ENCODE measurements at places on chromosomes 6 and 20.

- no peak for DNase-seq
Observed at GRCh38 chr20:55649254-55649653, 356.1 kb downstream of the CBLN4 start.

- no peak for DNase-seq
Observed at GRCh38 chr20:24491041-24491756, 21.8 kb downstream of the SYNDIG1 start.

GRCh38 chr20:10352934-10353824 is 80.8 kb downstream of the MKKS start:
- DNase-seq: no peak

GRCh38 chr6:100464903-100465700 is at the start of gene SIM1:
Gene SIM1 (minus strand): TSS chr6:100464921. CDS start chr6:100463468, 1,453 bp downstream.
- peak; percentile 86 for DNase-seq

DNA sequence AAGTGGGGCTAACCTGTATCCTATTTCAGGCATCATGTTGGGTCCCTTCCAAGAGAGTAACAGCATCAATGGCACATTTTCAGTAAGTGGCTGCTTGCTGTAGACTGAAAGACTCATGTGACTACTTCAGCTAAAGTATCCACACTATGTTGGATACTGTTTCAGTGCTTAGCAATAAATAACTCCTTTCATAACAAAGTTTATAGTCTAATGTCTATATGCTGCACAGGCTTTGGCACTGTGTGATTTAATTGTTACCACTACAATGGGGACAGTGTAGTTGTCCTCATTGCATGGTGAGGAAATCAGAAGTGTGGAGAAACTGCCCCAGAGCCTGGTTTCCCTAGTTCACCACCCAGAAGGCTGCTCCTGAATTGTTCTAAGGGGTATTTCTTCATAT is 318.0 kb upstream of the PTCHD4 start:
- DNase-seq: no peak

DNA sequence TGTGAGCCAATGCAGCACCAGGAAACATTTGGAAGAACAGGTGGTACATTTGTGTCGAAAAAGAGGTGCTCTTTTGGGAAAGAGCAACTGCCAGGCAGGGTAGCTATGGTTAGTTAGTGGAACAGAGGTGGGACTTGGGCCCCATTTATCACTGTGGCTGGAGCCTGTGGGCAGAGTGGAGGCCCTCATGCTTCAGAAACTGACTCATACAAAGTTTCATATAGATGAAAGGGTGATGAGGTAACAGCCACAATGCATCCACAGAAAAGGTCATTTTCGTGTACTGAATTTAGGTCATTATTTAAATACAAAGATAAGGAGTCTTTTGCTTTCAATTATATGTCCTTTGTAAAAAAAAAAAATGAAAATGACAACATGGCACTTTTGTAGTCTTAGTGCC is 76.4 kb upstream of the HS3ST5 start:
- DNase-seq: no peak

GRCh38 chr20:50219600-50219999 is 29.0 kb downstream of the CEBPB start:
- no peak for DNase-seq

DNA sequence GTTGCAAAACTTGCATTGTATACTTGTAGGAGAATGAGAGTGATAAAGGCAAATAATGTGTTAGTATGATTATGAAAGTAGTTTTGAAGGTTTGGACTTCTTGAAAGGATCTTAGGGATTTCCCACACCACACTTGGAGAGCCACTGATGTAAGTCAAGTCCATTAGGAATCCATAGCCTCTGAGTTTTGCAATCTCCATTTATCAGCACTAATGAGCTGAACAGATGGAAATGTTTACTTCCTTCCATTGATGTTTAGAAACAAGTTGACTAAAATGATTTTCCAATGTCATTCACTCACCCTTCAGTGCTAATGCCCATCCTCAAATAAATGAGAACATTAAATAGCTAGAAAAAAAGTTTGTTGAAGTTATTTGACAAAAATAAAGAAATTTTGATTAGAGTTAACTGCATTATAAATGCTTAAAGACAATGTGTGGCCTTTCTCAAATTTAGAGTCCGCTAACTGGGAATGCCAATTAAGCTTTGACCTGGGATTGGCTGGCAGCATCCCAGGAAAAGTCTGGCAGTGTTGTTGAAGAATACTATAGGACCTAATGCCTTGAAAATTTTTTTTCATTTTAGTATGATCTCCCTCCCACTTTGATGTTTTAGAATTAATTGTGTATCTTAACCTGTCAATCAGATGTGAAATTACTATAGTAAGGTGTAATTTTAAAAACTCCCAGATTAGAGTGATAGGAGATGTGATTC is 68.0 kb downstream of the SLC35F1 start:
- no peak for DNase-seq

DNA sequence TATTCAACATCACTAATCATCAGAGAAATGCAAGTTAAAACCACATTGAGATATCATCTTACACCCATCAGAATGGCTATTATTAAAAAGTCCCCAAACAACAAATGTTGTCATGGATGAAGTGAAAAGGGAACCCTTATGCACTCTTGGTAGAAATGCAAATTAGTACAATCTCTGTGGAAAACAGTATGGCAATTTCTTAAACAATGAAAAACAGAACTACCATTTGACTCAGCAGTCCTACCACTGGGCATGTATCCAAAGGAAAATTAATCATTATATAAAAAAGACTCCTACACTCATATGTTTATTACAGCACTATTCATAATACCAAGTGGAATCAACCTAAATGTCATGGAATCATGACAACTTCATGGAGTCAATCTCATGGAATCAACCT is 611.3 kb upstream of the GJE1 start:
- no peak for DNase-seq

- no peak for DNase-seq
Observed at GRCh38 chr6:63573899-63574553, 1.7 kb downstream of the LOC128125822 start.

DNA sequence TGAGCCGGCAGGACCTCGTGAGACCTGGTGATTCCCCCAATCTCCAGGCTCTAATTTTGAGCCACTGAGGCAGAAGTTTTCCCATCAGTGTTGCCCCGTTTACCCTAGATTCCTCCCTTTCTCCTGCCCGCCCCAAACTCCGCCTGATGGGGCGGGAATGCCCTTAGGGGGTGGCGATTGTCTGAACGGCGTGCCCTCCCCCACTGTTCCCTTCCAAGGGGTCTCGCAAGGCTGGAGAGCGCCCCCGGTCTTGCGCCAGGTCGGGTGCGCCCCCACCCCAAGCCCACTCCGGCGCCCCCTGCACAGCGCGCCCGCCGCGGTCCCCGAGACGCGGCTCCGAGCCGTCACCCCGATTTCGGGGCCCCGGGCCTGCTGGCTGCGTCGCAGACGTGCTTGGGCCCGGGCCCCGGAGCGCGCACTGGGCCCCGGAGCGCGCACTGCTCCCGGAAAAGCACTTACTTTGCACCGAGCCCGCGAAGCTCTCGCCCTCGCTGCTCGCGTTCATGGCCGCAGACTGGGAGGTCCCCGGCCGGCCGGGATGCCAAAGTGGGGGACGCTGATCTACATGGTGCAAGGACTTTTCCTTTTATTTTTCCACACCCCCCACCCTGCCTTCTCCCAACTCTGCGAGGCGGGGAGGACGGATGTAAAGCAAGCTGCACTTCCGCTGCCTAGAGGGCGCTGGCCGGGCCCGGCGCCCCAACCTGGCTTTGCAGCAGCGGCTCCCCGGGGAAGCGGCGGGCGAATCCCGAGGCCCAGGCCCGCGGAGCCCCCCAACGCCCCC is at the start of gene ZFP64:
Gene ZFP64 (minus strand): TSS at position 648 of the 784 bp plus-strand sequence. CDS start 143 bp downstream, at position 505.
- peak; percentile 83 for DNase-seq

GRCh38 chr6:32995448-32995847 is 13.9 kb downstream of the HLA-DOA start:
- no peak for DNase-seq

DNA sequence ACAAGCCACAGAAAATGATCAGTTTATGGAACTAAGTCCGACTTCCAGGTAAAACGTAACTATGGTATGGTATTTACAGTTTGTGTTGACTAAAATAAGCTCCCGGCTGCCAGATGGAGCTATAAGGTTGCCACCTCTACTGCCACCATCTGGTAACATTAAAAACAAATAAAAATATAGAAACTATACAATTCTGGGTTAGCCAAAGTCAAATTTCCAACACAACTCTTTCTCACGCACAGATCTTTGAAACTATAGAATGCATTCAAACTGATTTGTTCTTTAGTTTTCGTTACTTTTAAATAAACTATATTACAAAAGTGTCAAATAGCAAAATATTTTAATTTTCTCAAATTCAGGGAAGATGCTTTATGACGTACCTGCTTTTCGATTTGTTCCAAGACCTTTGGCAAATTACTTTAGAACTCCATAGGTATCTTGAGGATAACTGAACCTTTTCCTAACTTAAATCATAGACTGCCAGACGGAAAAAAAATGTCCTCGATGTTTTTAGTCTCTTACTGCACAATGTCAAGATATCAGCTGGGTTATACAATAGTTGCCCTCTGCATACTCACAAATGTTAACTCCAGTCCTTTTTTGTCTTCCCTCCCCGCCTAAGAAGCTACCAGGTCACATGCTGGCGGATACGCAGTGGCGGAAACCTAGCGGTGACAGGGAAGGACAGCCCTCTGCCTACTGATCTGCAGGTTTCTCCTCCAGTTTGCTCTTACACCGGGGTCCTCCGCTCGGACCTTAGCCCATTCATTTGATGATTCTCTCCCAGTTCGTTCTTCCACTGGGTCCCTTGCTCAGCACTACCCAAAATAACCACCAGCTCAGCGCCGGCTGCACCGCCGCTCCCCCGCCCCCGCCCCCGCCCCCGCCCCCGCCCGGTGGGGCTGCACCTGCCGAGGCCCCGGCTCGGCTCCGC is 888 bp downstream of the SLC17A5 start:
- peak; percentile 59 for DNase-seq

- DNase-seq: no peak
Observed at GRCh38 chr20:37781626-37782025, 87.8 kb downstream of the CTNNBL1 start.

DNA sequence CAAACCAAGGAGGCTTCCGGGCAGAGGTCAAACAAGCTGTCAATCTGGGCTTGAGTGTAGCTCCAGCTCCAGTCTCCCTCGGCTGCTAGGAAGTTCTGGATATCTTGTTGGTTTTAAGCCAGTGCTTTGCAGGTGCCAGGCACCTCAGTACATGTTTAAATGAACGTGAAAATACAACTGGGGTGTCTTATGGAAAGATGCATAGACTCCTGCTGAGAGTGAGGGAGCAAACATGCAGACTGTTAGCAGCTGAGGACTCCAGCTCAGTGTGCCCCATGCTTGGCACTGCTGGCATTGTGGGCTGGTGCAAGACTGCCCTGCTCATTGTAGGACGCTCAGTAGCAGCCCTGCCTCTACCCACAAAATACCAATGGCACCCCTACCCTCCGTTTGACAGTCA is 28.5 kb downstream of the ERMARD start:
- DNase-seq: no peak

GRCh38 chr6:83462524-83462923 is 31.7 kb upstream of the ME1 start:
- no peak for DNase-seq

- no peak for DNase-seq
Observed at GRCh38 chr20:16601047-16601446, 27.8 kb upstream of the KIF16B start.

GRCh38 chr6:19362396-19362795 is 474.8 kb upstream of the ID4 start:
- DNase-seq: peak; percentile 5

DNA sequence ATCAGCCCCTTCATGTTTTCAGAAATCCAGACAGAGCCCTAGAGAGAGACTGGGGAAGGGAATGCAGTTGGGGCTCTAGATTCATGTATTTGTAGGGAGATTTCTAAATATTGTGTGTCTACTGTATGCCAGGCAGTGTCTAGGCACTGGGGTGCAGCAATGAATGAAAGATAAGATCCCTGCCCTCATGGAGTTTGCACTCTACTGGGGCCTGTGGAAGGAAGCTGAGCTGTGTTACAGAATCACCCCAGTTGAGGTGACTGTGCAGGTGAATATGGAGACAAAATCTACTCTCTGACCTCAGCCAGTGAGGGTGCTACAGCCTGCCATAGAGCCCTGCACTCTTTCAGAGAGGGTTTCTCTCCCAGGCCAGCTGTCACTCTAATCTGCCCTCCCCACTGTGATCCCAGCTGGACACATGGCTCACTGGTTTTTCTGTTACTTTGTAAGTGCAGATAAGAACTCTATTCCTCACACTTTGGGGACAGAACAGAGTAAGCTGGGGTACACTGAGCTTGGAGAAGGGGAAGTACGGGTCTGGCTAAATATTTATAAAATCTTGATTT is 69.2 kb upstream of the E2F3 start:
- DNase-seq: no peak

DNA sequence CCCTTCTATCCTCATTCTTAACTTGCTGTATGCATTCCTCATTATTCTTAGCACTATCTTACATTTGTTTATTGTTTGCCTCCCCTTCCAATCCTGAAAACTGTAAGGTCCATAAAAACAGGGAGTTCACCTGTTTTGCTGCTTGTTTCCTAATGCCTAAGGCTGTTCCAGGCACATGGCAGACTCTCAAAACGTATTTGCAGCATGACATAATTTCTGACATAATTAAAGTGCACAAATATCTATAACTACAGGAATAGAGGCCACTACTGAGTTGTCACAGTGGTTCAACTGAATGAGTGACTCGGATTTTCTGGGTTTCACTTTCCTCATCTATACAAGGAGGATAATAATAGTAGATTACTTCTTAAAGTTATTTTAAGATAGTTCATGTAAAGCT is 83.0 kb downstream of the HFE start:
- no peak for DNase-seq

DNA sequence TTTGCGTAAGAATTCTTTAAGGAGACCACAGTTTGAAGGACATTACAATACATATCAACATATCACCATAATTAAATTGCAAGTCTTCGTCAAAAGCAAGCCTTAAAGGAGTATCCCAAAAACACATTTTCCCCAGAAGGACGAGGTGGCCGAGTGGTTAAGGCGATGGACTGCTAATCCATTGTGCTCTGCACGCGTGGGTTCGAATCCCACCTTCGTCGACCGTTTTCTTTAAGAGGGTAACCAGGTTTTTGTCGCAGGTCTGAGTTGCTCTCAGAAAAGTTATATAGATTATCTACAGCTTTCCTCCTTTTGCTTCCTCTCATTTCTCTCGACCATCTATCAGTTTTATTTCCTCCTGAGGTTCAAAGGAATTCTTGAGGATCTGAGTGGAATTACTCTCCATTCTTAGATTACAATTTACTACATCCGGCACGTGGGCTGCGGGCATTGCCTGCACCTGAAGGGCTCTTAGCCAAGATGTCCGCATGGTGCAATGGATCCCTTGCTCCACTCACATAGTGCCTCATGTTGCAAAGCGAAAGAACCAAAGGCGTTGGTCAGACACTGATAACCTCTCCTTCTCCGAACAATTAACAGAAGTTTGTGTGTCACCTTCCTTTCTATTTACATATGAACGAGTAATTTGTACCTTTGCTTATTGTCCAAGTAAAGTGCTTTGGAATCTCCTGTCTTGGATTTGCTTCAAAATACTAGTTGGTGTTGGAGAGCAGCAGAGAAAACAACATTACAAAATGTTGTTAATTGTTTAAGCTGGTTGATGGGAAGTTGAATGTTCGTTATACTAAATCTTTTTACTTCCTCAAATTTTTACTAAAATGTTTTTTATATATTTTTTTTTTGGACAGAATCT is 14.0 kb downstream of the POM121L2 start:
- DNase-seq: no peak
